Suprapubic skin (tissue), 4 donors: ENCODE measurements at places on chromosomes 7 and 10. TPM values are rescaled to one million over a fixed set of nuclear protein-coding genes. Genes with fewer than 3 reads are reported as not detected.

Gene PNLIPRP2
- not detected for total RNA-seq

Gene TRIL
- 6.0 TPM for total RNA-seq

Gene UCMA
- not detected for total RNA-seq

Gene SPDYE5
- total RNA-seq, result not detected

DNA sequence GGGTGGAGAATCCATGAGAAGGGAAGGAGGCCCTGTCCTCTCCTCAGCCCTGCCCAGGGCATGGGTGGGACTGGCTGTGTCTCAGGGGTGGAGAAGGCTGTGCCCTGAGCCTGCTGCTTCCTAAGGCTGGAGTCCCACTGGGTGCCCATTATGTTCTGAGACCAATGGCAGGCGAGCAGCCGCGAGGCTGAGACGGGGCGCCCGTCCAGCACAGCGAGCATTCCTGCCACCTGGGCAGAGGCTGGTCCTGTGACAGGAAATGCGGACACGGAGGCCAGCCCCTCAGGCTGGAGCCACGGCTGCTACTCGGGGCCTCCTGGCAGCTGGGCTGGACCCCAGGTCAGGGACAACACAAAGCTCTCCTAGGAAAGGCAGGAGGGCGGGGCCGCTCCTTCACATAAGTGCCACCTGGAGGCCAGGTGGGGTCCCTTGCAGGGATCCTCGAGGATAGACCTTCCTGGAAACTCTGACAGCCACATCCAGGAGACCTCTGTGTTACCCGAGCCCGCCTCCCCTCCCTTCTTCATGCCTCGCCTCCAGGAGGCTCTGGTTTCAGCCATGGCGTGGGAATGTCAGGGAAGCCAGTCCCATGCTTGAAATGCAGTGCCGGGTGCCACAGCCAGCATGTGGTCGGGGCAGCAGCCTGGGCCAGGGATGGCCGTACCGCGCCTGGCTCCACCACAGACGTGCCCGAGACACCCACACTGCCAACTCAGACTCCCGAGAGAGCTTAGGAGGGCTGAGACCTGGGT lies 173.9 kb downstream of the USP6NL start:
- no peak overlapping the region for H3K27ac ChIP-seq
- DNase-seq, result peak; percentile 57
- no peak overlapping the region for H3K4me3 ChIP-seq
- no peaks in the 10 kb centered on the region for H3K36me3 ChIP-seq
- no peaks in the 10 kb centered on the region for H3K4me1 ChIP-seq

GRCh38 chr7:141550386-141551093 lies 670 bp upstream of the AGK start:
- no peaks in the 10 kb centered on the region for H3K36me3 ChIP-seq
- H3K4me3 ChIP-seq, result peak overlapping the region; percentile 62
- peak; percentile 78 for DNase-seq
- H3K4me1 ChIP-seq, result peaks cover 19% of the 10 kb centered on the region
- H3K27ac ChIP-seq, result no peak overlapping the region
- H3K27me3 ChIP-seq, result no peaks in the 10 kb centered on the region

- no peaks in the 10 kb centered on the region for H3K27me3 ChIP-seq
- DNase-seq, result no peak
- no peak overlapping the region for H3K27ac ChIP-seq
- H3K4me1 ChIP-seq, result no peaks in the 10 kb centered on the region
- H3K36me3 ChIP-seq, result peaks cover 18% of the 10 kb centered on the region
Observed at GRCh38 chr10:22570733-22571430, 143.5 kb downstream of the PIP4K2A start.

- H3K4me1 ChIP-seq, result peaks cover 33% of the 10 kb centered on the region
- H3K27me3 ChIP-seq, result no peaks in the 10 kb centered on the region
- no peak for DNase-seq
- H3K27ac ChIP-seq, result peak overlapping the region; percentile 72
Observed at GRCh38 chr10:32377458-32378259, 30.7 kb upstream of the EPC1 start.

DNA sequence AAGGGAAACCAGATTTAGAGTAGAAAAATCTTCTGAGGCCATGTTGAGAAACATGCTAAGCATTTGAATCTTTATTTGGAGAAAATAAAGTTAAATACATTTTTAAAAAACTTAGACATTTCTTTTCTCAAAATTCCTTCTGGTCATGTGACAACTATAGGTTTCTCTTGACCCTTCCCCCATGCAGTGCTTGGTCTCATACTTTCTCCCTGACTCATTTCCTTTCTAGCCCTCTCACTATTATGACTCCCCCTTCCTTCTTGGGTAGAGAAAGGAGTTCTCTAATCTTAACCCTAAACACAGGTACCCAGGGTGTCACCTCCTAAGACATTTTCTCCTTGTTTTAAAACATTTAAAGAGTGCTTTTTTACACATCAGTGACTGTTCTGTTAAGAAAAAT lies 179.5 kb upstream of the TMEM106B start:
- H3K36me3 ChIP-seq, result no peaks in the 10 kb centered on the region
- no peak overlapping the region for H3K4me3 ChIP-seq
- H3K4me1 ChIP-seq, result no peaks in the 10 kb centered on the region
- no peak overlapping the region for H3K27ac ChIP-seq

DNA sequence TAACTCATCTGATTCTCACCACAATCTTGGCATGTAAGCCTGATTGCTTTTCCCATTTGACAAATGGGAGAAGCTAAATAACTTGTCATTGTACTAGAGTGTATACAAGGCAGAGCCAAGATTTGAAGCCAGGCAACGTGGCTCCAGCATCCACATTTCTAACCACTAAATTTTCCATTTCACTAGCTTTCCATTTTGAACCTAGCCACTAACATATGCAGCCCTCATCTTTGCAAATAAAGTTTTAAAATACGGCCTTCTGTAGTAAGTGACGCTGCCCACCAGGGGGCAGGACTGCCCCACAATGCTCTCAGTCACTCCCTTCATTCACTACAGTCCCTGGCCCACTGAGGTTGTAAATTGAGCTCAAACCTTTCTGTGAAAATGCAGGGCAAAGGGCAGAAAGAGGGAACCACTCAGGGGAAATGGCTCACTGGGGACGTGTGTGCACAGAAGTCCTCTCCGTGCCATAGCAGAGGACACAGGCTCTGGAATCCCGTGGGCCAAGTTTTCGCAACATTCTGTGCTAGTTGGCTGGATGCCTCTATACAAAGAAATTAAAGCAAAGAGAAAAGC lies 315.7 kb downstream of the TNS3 start:
- DNase-seq, result peak; percentile 77
- H3K27me3 ChIP-seq, result no peaks in the 10 kb centered on the region
- no peak overlapping the region for H3K4me3 ChIP-seq
- H3K27ac ChIP-seq, result peak overlapping the region; percentile 14
- peaks cover 13% of the 10 kb centered on the region for H3K4me1 ChIP-seq
- H3K36me3 ChIP-seq, result no peaks in the 10 kb centered on the region

DNA sequence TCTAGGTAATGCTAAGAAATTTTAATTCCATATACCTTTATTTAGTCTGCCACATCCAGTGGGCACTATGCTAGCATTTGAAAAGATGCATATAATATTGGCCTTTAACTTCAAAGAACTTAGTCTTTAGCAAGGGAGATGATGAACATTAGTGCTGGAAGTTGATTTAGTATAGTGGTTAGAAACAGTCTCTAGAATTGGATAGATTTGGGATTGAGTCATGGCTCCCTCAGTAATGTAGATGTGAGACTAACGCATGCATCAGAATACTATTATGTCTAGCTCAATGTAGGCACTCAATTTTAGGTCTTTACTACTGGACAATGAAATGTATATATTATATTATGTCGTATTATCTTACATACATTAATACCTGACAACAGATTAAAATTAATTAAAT lies 5.8 kb downstream of the DKK1 start:
- H3K4me3 ChIP-seq, result no peak overlapping the region
- DNase-seq, result no peak
- H3K27ac ChIP-seq, result no peak overlapping the region
- H3K27me3 ChIP-seq, result peaks cover 2% of the 10 kb centered on the region

DNA sequence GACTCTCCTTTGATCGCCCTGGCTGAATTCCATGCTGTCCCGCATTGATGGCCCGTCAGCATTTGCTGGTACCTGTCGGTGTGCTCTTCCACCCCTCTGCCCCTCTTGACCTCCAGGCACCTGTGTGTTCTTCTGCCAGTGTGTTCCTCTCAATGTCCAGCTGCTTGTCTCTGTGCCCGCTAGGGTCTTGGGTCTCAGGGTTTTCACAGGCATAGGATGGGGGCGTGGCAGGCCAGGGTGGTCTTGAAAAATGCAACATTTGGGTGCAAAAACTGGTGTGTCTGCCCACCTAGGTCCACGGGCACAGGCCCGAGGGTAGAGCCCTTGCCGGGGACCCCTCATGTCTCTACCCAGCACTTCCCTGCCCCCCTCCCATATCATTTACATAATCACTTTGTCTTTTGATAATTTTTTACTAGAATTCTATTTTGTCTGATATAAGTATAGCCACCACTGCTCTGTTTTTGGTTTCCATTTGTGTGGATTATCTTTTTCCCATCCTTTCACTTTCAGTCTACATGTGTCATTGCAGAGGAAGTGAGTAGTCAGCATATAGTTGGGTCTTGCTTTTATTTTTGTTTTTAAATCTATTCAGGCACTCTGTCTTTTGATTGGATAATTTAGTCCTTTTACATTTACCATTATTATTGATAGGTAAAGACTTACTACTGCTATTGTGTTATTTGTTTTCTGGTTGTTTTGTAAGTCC lies 46.6 kb upstream of the ADRA2A start:
- no peaks in the 10 kb centered on the region for H3K27me3 ChIP-seq
- no peak overlapping the region for H3K27ac ChIP-seq

- no peaks in the 10 kb centered on the region for H3K36me3 ChIP-seq
- H3K4me3 ChIP-seq, result no peak overlapping the region
- no peak for DNase-seq
- no peak overlapping the region for H3K27ac ChIP-seq
- no peaks in the 10 kb centered on the region for H3K4me1 ChIP-seq
Observed at GRCh38 chr7:159191236-159191635, 46.6 kb upstream of the VIPR2 start.

DNA sequence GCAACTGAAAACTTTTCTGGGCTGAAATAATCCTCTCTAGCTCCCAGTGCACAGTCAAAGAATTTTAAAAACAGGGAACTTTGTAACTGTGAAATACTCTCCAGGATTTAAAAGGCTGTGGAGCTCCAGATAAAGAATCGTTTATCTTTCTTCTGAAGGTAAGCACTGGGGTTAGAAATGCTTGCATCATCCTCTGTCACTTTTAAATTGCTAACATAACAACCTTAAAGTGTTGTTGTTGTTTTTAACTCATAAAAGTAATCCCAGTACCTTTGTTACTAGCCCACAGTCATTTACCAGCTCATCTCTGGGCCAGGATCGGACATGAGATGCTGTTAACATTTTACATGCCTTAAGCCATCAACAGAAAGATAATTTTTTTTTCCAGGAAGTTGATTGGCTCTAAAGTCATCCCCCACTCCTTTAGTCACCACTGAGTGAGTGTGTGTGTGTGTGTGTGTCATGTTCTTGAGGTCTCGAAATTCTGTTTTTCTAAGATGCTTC lies at the start of gene SLC39A12:
Gene SLC39A12 (plus strand): TSS at position 51 of the 504 bp plus-strand sequence. CDS start 1,359 bp downstream, outside the sequence.
- no peaks in the 10 kb centered on the region for H3K4me1 ChIP-seq
- DNase-seq, result no peak
- H3K36me3 ChIP-seq, result no peaks in the 10 kb centered on the region
- no peak within 1 kb of the TSS for H3K27ac ChIP-seq
- H3K27me3 ChIP-seq, result no peaks in the 10 kb centered on the region
